ENCODE measurements at places on chromosomes 4 and X.
A peak's percentile ranks its signal among the peaks of the same experiment; 100 is the strongest.

- DNase-seq, result no peak
Observed at GRCh38 chrX:71618303-71618721, at the start of gene CXCR3. Gene CXCR3, minus strand, starts transcription at chrX:71618511. Its CDS starts 62 bp downstream, at chrX:71618449.

DNA sequence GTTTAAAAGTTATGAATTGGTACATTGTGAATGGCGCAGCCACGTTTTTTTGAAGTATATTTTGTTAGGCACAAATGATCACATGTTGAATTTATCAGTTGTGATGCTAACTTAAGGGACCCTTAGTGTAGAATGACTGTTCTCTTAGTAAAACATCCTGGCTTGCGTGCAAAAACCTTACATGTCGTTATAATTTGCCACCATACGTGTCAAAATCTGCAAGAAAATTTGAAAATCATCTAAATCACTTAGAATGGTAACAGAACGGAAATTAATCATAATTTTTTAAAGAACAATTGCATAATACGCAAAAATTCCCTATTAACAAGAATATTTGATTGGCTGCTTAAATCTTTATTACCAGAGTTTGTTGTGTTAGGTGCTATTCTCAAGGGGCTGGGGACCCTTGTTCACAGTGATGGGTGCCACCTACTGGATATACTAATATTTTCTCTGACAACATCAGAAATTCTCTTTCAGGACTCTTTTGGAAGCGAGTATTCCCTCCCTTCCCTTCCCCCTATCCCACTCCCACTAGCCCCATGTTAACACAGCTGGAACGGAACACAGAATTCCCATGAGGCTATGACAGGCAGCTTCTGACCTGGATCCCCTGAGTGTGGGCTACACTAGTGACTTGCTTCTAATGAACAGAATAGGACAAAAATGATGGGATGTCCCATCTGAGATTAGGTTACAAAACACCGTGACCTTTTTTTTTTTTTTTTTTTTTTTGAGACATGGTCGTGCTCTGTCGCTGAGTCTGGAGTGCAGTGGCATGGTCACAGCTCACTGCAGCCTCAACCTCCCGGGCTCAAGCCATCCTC is 71.8 kb downstream of the SUPT20HL2 start:
- no peak for DNase-seq

DNA sequence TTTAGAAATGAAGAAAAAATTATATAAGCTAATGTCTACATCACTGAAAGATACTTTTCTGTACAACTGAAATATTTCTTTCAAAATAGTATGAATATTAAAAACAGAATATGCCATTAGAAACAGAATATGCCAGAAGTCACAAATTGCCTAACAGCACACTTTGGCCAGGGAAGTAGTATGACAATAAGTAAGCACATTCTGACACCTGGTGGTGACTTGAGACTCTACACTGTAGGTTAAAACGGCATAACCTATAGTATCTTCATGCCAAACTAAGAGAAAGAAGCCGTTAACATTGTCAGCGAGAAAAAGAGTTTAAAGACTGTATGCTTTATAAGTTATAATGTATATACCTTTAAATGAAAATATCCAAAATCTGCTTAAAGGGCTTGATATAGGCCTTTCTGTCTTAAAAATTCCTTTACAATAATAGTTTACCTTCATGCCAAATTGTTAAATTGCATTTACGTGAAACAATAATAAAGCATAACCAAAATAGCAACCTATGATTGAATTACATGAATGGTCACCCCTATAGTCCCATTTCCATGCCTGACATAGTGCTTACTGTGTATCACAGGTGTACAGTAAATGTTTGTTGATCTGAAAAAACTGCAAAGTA is 32.8 kb downstream of the FAM13A start:
- DNase-seq, result peak; percentile 44

DNA sequence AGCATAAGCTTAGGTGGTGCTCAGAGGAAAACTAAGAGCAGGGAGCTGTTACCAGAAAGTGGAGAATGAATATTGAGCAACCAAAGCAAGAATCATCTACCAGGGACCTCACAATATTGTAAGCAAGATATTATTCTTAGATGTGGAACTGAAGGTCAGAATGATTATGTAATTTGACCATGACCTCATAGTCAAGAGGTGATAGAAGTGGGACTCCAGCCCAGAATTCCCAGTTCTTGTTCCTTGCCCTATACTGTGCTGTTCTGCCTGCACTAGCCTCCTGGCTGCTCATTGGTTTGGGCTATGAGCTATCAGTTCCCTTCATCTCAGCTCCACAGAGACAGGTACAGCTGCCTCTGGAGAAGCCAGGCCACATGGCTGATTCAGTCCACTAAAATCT is 229.4 kb downstream of the LDB2 start:
- DNase-seq, result no peak

DNA sequence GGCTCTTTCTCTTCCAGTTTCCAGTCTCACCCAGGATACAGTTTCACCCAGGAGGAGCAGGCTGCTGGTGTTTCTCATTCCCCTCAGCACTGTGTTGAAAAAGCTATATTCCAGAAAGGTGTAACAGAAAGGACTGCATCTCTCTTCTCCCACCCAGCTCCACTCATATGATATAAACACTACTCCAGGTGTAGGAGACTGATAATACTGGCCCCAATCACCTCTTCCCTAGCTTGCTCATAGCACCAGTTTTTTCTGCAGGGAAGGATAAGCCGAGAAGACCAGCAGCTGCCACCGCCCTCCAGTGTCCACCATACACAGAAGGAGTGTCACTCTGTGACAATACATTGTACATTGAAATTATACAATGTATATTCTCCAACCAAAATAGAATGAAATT is 105.5 kb upstream of the STK26 start:
- DNase-seq, result no peak

DNA sequence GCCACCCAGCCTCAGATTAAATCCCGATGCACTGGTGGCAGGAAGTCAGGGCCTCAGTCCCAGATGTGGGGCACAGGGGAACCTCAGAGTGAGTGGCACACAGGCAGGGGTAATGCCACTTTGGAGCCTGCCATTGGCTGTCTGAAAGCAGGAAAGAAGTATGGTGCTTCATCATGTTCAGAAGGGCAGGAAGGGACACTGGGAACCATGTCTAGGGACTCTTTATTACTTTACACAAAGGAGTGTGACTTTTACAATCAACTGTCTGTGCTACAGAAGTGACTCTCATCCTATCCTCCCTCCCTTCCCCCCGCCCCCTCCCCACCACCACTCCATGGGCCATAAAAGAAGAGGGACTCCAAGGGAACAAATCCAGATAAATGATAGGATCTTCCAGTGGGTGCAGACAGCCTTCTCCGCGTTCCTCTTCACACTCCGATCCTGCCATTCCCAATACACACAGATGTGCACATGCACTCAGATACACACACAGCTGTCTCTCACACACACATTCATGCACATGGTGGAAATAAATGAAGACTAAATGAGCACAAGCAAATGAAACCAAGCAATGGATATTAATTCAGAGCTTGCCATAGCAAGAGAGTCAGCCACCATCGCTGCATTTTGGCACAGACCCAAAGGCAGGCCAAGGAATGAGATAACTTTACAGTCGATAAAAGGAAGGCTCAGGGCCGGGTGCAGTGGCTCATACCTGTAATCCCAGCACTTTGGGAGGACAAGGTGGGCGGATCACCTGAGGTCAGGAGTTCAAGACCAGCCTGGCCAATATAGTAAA is 2.5 kb upstream of the TMEM154 start:
- no peak for DNase-seq

GRCh38 chr4:37561803-37562207 is 124.4 kb downstream of the RELL1 start:
- DNase-seq, result no peak

GRCh38 chr4:81470456-81471297 is 1.0 kb downstream of the RASGEF1B start:
- DNase-seq, result peak; percentile 15

DNA sequence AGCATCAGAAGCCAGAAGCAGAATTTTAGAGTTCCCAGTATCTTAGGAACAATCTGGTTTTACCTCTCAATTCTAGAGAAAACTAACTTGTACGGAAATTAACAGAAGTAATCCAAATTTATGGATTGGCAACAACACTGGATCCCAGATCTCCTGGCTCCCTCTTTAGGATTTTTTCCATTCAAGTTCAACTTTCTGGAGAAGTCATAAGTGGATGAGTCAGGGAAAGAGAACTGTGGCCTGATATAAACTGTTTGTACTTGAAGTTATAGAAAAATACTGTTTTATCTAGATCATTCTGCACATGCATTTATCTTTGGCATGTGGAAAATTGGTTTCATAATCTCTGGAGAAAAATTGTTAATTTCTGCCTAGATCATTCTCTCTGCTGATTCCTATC is 380.4 kb downstream of the PCDH7 start:
- DNase-seq, result no peak

DNA sequence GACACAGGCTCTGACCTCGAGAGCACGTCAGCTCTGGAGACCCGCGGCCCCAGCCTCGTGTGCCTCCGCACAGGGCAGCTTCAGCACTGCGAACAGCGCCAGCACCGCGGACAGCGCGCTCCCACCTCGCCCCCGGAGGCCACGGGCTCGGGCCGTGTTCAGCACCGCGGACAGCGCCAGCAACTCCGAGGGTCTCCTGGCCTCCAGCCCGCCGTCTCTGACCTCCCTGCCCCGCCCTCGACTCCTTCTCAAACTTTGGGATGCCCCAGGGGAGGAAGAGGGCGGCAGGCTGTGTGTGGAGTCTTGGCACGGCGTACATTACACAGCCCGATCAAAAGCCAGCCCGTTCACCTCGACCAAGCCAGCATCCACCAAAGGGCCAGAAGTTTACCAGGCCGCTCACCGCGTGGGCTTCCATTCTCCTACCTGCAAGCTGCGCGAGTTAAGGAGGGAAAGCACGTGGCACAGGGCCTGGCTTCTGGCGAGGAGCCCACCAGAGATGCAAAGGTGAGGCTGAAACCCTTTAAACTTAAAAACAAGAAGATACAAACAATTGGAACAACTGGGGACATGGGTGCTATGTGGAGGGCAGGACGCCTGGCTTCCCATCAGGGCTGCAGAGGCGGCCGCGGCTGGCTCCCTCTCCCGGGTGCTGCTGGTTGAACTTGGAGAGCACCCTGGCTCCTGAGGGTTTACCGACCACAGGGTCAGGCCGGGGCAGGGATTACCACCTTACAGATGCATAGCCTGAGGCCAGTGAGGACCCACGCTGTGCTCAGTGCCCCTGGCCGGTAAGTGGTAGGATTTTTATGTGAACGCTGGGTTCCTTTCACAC is 4.5 kb upstream of the NKX1-1 start:
- DNase-seq, result no peak

DNA sequence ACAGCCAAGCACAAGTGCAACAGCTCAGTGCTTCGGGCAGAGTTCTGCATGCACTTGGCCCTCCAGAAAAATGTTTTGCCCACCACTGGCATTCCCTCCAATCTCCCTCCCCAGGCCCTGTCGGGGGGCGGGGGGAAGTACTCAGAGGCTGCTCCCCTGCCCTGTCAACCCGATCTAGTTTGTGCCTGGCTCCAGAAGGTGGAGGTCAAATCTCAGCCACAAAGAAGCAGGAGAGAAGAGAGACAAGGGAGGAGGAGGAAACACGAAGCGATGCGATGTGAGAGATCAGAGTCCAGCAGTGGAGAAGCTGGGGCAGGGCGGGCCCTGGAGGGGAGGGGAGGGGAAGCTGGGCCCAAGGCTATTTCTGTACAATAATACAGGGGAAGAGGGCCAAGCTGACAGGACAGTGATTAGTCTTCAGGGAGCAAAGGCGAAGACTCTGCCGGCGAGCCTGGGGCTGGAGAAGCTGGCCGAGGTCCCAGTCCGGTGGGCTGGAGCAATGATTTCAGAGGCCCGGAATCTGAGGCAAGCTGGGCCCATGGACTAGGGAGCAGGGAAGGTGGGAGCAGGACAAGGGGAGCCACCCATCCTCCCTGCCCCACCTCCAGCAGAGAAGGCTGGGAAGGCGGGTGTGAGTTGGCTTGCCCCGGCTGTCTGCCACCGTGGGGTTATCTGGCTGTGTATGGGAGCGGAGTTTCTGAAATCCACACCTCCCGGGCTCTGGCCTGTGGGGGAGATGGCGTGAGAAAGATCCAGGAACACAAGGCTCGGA is 167.1 kb downstream of the EFNB1 start:
- DNase-seq, result no peak

- no peak for DNase-seq
Observed at GRCh38 chr4:147809211-147809610, 77.3 kb downstream of the ARHGAP10 start.

DNA sequence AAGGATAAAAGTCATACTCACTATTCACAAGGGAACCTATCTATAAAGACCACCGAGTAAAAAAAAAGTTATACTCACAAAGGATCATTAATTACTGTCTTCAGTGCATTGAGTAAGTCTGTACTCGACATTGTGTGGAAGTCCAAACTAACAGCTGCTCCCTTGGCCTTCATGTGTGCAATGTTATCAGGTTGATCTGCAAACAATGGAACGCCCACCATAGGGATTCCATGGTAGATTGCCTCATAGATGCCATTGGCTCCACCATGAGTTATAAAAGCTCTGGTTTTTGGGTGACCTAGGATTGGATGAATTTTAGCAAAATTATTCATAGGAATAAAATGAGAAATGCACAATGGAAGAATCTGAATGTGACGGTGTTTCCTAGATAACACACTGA is 10.6 kb downstream of the UGT2B4 start:
- no peak for DNase-seq

- DNase-seq, result no peak
Observed at GRCh38 chrX:34659575-34659974, 2.5 kb upstream of the TMEM47 start.

- no peak for DNase-seq
Observed at GRCh38 chr4:156677131-156677531, 294.5 kb downstream of the PDGFC start.

DNA sequence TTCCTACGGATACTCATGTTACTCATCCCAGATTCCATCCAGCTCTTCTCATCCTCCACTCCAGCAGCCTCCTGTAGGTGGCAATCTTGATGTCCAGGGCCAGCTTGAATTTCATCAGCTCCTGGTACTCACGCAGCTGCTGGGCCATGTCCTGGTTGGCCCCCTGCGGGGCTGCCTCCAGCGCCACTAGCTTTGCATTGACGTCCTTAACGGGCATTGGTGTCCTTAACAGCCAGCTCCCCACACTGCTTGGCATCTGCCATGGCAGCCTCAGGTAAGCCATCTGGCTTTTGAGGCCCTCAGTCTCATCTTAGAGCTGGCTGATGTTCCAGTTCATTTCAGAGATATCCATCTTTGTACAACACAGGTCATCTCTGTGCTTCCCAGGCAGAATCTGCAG is 223.7 kb downstream of the FGF13 start:
- no peak for DNase-seq

DNA sequence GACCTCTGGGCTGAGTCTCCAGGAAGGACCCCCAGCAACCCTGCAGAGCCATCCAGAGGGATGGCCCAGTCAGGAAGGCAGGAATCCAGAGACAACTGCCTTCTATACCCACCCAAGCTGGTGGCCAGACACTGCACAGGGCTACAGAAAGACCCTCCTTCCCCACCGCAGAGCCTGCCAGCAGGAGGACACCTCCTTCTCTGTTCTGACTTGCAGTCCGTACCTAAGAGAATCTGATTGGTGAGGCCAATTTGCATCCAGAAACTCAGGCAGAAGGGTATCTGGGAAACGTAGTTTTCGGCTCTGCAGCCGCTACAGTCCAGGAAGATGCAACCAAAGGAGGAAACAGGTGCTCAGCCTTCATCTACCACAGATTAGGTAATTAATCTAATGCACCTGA is 155.4 kb upstream of the FRG1 start:
- no peak for DNase-seq
